Kidney glomerular epithelial cell (primary cell): ENCODE measurements at places on chromosomes 11 and 22.

DNA sequence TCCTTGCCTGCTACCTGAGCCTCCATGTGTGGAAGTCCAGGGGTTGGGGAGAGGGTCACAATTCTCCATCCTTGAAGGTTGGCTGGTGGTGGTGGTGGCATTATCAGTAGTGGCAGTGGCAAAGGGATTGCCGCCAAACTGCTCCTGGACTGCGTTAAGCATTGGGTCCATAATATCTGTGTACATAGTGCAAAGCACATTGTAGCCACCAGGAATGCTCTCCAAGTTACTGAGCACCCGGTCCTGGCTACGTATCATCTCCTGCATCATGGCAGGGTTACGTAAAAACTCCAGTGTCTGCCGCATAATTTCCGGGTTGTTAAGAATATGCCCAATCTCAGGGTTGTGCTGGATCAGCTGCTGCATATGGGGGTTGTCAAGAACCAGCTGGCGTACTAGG lies 1.2 kb downstream of the UBQLN3 start:
- no peak for DNase-seq

GRCh38 chr11:61390161-61390560 lies 2.2 kb upstream of the TMEM216 start:
- DNase-seq: no peak

GRCh38 chr11:133531458-133531857 lies 843 bp downstream of the OPCML start:
- no peak for DNase-seq

GRCh38 chr11:130157101-130157500 lies 2.5 kb upstream of the ST14 start:
- DNase-seq: no peak

GRCh38 chr22:27093422-27093821 lies 436.0 kb downstream of the MIAT start:
- no peak for DNase-seq

DNA sequence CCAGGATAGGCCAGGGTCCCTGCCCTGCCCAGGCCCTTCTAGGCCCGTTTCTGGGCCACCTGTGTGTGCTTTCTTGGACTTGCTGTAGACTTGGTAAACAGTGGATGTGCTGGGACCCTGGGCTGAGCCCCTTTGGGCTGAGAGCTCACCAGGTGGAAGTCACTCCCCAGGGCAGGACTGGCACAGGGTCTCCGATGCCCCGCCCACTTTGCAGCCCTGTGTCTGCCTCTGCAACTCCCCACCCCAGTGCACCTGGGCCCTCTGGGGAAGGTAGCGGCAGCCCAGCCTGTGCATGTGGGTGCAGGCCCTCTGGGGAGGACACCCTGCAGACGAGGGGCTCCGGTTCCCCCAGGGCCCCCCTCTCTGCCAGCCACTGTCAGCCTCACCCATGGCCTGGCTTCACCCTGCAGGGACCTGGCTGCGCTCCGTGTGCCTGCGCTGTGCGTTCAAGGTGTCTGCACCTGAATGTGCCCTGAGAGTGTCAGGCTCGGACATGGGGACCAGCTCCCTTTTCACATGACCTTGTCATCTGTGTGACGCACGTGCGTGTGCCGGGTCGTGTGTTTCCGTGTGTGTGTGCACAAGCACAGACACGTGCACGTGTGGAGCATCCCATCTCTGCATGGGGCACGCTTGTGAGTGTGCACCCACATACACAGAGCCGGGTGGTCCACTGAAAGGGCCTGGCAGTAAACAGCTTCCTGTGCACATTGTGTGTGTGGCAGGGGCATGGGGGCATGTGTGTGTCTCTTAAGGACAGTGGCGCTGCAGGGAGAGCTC lies 118.5 kb downstream of the KCNQ1OT1 start:
- no peak for DNase-seq

DNA sequence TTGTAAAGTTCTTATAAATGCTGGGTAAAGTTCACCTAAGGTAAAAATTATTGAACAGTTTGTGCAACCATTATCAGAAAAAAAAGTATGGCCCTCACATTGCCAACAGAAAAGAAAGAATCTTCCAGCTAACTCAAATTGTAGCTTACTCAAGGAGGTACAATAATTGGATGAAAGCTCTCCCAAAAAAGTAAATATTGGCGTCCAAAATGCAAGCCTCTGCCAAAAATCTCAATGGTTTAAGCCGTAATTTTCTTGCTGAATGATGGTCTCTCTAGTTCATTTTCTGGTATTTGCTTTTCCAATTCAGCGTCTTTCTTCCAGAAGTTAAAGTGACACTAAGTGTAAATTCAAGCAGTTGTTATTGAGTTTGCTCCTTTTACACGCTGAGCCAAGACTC lies 727.3 kb downstream of the LRRC4C start:
- DNase-seq: no peak

- no peak for DNase-seq
These were observed 20.2 kb downstream of the BLID start for GRCh38 chr11:122095681-122096262.

GRCh38 chr11:12140186-12140793 lies 29.9 kb downstream of the MICAL2 start:
- no peak for DNase-seq

DNA sequence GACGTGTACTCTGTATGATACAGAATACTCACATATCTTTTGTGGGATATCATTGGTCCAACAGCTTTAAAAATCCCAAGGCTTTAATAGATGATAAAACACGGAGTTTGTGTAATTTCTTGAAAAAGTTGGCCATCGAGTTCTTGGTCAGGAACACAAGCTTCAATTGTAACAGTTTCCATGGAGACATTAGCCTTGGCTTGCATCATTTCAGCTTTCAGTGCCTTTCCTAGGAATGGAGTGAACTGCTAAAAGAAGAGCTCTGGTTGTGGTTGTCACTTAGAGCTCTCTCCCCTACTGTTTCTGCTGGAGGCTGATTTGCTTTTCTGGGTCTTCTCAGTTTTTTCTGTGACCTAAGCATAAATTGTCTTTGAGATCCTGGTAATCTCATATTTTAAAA lies 14.2 kb downstream of the BMAL1 start:
- no peak for DNase-seq

- DNase-seq: peak; percentile 53
These were observed 38.3 kb upstream of the TFIP11 start for GRCh38 chr22:26550498-26551033.

DNA sequence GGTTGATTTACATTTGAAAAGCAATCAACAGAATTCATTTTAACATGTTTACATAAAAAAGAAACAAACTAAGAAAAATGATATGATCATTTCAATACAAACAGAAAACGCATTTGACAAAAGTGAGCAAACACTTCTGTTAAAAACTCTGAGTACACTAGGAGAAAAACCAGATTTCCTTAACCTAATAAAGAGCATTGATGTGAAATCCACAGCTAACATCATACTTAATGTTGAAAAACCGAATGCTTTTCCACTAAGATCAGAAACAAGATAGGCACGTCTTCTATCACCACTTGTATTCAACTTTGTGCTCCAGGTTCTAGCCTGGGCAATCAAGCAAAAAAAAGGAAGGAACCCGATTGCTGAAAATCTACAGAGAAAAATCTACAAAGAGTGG lies 227.6 kb downstream of the SBF2 start:
- no peak for DNase-seq
